Naive thymus-derived CD4-positive, alpha-beta T cell (primary cell): ENCODE measurements at places on chromosomes 12 and 14.

GRCh38 chr12:113961921-113962710 is 4.0 kb downstream of the RBM19 start:
- peaks cover 5% of the 10 kb centered on the region for H3K4me1 ChIP-seq
- no peak overlapping the region for H3K4me3 ChIP-seq
- no peaks in the 10 kb centered on the region for H3K27me3 ChIP-seq
- no peak for DNase-seq

DNA sequence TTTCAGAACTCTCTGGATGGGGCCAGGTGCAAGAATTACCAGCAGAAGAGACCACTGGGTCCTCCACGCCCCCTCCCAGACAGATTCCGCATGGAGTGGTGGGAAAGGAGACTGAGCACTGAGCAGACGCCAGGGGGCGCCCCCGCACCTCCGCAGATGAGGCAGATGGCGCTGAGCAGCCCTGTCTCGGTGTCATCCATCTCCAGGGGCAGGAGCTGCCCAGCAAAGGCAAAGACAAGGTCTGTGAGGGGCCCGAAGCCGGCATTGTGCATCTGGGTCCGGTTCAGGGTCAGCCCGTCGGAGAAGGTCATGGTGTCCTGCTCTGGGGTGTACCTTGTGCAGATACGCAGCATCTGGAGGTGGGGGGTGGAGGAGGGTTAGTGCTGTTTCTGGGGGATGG is 6.3 kb upstream of the ITGB7 start:
- no peak overlapping the region for H3K4me3 ChIP-seq
- H3K36me3 ChIP-seq, result no peaks in the 10 kb centered on the region
- peaks cover 35% of the 10 kb centered on the region for H3K4me1 ChIP-seq
- H3K27ac ChIP-seq, result peak overlapping the region; percentile 27
- peak; percentile 77 for DNase-seq
- no peaks in the 10 kb centered on the region for H3K27me3 ChIP-seq

GRCh38 chr12:123055281-123055766 is 74.8 kb downstream of the ARL6IP4 start:
- H3K27ac ChIP-seq, result no peak overlapping the region
- DNase-seq, result no peak
- H3K4me3 ChIP-seq, result no peak overlapping the region
- H3K27me3 ChIP-seq, result no peaks in the 10 kb centered on the region
- no peaks in the 10 kb centered on the region for H3K4me1 ChIP-seq

- no peaks in the 10 kb centered on the region for H3K27me3 ChIP-seq
- H3K4me1 ChIP-seq, result no peaks in the 10 kb centered on the region
- DNase-seq, result no peak
- no peak overlapping the region for H3K27ac ChIP-seq
Observed at GRCh38 chr12:100741084-100741711, 53.4 kb upstream of the ANO4 start.

DNA sequence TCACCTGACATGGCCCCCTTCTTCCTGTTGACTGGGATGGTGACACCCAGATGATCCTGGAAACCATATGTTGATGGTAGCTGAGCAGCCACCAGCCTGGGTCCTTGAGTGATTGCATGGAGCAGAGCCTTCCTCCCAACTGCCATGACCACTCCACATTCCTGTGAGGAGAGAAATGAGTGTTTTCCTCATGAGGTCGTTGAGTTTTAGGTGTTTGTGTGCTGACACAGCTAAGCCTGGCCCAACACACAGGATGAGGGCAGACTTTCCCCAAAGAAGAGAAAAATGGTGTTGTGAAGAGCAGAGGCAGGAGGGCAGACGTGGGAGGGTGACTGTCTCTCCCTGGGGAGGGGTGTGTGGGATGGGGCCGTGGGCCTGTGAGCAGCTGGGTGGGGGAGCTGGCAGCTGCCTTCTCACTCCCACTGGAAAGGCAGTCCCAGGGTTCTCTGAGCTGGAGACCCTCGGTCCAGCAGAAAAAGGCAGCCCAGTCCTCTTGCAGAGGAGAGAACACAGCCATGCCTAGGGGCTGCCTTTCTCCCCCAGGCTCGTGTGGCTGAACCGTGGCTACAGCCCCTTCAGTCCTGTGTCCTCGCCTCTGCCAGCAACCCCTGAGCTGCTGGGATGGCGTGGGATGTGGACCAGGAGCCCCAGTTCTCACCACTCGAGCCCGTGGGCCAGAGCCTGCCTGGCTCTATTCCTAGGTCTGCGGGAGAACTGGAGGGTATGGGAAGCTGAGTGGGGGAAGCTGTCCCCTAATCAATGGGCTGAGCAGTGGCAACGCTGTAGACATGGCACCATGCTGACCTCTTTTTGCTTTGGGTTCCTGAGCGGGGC is 257.0 kb downstream of the ADGRD1 start:
- H3K4me1 ChIP-seq, result no peaks in the 10 kb centered on the region
- no peak for DNase-seq
- H3K27me3 ChIP-seq, result no peaks in the 10 kb centered on the region

GRCh38 chr12:90924406-90924805 is 30.6 kb downstream of the CCER1 start:
- peaks cover 3% of the 10 kb centered on the region for H3K27me3 ChIP-seq
- no peaks in the 10 kb centered on the region for H3K4me1 ChIP-seq
- no peak overlapping the region for H3K4me3 ChIP-seq
- H3K27ac ChIP-seq, result no peak overlapping the region

DNA sequence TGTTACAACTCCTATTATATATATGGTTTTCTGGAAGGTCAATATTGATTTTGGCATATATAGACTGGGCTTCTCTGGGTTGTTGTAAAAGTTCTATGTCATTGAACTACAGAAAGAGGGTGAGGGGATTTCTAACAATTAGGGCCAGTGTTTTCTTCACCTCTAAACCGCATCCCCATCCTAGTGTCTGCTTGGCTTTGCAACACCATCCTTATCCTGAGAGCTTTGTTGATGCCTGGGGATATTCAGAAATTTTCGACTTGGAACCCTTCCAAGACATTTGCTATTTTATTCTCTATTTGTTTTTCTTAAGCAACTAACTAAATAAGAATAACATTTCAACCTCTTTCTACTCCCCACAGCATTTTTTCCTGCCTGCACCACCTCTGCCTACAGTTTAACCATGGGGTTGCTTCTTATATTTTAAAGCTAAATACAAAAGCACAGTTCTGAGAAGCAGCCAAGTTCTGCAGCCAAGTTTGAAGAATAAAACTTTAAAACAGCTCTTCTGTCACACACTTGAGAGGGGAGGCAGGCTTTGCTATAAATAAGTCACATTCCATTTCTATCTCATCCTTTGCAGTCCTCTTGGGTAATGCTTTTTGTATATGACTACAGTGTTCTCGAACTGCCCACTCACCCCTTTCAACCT is 53.4 kb downstream of the RGS6 start:
- H3K27me3 ChIP-seq, result no peaks in the 10 kb centered on the region
- no peak overlapping the region for H3K4me3 ChIP-seq

- DNase-seq, result no peak
- H3K36me3 ChIP-seq, result no peaks in the 10 kb centered on the region
- no peaks in the 10 kb centered on the region for H3K4me1 ChIP-seq
Observed at GRCh38 chr14:75941030-75941429, 40.8 kb downstream of the TGFB3 start.

DNA sequence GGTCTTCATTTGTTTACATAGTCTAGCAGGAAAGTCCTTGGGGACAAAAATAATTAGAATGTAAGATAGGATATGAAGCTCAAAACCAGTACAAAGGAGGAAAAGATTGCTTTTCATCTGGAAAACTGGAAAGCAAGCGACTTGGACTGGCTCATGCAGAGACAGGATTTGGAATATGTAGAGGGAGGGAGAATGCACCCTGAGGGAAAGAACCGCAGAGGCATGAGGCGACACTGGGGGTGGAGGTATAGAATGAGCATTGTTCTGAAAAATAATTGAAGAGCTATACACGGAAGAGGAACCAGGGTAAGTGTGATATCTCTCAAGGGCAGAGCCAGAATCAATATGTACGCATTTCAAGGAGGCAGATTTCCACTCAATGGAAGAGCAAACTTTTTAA is 85.5 kb downstream of the PLEKHG3 start:
- no peaks in the 10 kb centered on the region for H3K36me3 ChIP-seq
- no peaks in the 10 kb centered on the region for H3K27me3 ChIP-seq
- H3K4me1 ChIP-seq, result no peaks in the 10 kb centered on the region
- DNase-seq, result no peak
- no peak overlapping the region for H3K27ac ChIP-seq
- H3K4me3 ChIP-seq, result no peak overlapping the region

DNA sequence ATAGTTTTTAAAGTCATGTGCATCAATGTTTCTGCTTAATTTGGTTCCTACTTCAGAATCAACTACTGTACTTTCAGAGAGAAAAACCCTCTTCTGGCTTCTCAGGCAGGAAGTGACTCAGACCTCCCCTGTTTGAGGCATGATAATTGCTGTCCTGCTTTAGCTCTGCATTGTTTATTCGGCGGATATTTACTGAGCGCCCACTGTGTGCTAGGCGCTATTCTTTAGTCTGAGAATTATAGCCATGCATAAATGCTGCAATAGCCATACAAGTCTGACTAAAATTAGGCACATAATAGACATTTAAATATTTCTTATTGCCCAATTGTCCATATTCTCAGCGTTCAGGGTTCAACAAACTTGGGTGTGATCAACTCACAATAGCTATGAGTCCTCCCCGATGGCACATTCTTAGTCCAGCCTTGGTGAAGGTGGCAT is 6.1 kb upstream of the AMIGO2 start:
- no peak for DNase-seq
- H3K36me3 ChIP-seq, result no peaks in the 10 kb centered on the region
- no peaks in the 10 kb centered on the region for H3K27me3 ChIP-seq
- H3K4me3 ChIP-seq, result peak overlapping the region; percentile 3
- peaks cover 38% of the 10 kb centered on the region for H3K4me1 ChIP-seq

DNA sequence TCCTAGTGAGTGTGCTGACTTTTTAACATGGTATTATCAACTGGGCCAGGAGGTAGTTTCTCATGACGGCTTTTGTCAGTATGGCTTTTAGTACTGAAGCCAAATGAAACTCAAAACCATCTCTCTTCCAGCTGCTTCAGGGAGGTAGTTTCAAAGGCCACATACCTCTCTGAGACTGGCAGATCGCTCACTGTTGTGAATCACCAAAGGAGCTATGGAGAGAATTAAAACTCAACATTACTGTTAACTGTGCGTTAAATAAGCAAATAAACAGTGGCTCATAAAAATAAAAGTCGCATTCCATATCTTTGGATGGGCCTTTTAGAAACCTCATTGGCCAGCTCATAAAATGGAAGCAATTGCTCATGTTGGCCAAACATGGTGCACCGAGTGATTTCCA is 141.1 kb downstream of the HMGA2 start:
- no peaks in the 10 kb centered on the region for H3K36me3 ChIP-seq
- no peaks in the 10 kb centered on the region for H3K27me3 ChIP-seq
- no peak for DNase-seq
- H3K4me3 ChIP-seq, result no peak overlapping the region
- H3K4me1 ChIP-seq, result no peaks in the 10 kb centered on the region

GRCh38 chr14:21978184-21978998 is 304.8 kb upstream of the OR4E1 start:
- peak overlapping the region; percentile 26 for H3K27ac ChIP-seq
- peak; percentile 41 for DNase-seq
- peaks cover 4% of the 10 kb centered on the region for H3K4me1 ChIP-seq
- H3K27me3 ChIP-seq, result no peaks in the 10 kb centered on the region

DNA sequence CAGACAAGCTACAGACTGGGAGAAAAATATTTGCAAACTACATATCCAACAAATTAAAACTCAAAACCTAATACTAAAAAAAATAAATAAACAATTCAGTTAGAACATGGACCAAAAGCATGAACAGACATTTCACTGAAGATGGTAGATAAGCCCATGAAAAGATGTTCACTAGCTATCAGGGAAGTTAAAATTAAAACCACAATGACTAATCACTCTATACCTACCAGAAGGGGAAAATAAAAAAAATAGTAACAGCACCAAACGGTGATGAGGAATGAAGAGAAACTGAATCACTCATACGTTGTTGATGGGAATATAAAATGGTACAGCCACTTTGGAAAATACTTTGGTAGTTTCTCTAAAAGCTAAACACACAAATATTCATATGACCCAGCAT is 31.1 kb upstream of the DHRS7 start:
- no peaks in the 10 kb centered on the region for H3K36me3 ChIP-seq
- H3K4me1 ChIP-seq, result no peaks in the 10 kb centered on the region
- no peak overlapping the region for H3K4me3 ChIP-seq
- H3K27me3 ChIP-seq, result no peaks in the 10 kb centered on the region
- no peak for DNase-seq

GRCh38 chr12:66119870-66120241 is 10.7 kb downstream of the LLPH start:
- no peaks in the 10 kb centered on the region for H3K4me1 ChIP-seq
- H3K4me3 ChIP-seq, result no peak overlapping the region
- H3K36me3 ChIP-seq, result peaks cover 28% of the 10 kb centered on the region
- no peak for DNase-seq

DNA sequence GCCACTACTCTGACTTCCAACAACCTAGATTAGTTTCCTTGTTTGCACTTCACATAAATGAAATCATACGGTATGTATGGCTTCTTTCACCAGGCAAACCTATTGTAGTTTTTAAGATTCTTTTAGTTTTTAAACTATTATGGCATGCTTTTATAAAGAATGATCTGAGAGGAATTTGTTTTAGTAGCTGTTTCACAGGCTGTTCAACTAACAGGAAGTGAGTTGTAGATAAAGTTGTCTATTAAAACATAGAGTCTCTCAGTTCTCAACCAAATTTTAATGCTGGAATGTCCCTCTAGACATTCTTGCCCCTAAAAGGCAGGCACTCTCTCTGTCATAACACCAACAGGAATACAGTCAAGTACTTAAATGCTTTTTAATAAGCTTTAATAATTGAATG is 102.7 kb upstream of the DACT1 start:
- H3K4me3 ChIP-seq, result no peak overlapping the region
- H3K27me3 ChIP-seq, result no peaks in the 10 kb centered on the region
- DNase-seq, result no peak
- H3K27ac ChIP-seq, result no peak overlapping the region
- no peaks in the 10 kb centered on the region for H3K4me1 ChIP-seq

GRCh38 chr12:84421103-84421502 is 491.5 kb downstream of the SLC6A15 start:
- no peaks in the 10 kb centered on the region for H3K4me1 ChIP-seq
- H3K27ac ChIP-seq, result no peak overlapping the region
- DNase-seq, result no peak
- no peaks in the 10 kb centered on the region for H3K27me3 ChIP-seq
- no peak overlapping the region for H3K4me3 ChIP-seq
- H3K36me3 ChIP-seq, result no peaks in the 10 kb centered on the region

DNA sequence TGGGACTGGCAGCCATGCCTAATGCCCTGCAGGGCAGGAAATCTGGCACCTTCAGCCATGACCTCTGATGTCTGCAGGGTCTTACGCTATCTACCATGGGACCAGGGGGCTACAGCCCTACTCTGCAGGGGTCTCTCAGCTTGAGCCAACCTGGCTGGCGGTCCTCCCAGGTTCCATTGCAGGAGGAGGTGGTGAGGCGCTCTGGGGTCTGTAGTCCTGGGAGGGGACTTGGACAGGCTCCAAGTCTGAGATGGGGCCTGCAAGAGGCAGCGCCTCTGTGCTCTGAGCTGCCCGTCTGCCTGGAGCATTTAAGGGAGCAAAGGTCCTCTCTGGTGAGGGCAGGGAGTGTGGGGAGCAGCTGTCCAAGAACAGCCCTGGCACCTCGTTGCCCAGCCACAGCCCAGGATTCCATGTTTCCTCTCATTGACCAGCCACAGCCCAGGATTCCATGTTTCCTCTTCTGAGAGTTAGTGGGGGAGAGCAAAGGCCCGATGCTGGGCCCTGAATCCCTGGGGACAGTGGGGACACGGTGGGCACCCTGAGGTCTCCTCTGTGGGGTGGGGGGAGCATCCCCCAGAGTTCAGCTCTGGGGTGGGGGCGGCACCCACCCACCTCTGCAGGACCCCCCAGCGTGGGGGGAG is 655 bp downstream of the PLD4 start:
- no peaks in the 10 kb centered on the region for H3K36me3 ChIP-seq
- H3K4me1 ChIP-seq, result no peaks in the 10 kb centered on the region
- no peak for DNase-seq
- H3K4me3 ChIP-seq, result no peak overlapping the region
- H3K27me3 ChIP-seq, result no peaks in the 10 kb centered on the region
